ENCODE measurements at places on chromosomes 3 and 15.

GRCh38 chr3:181006541-181006940 lies 17.0 kb upstream of the DNAJC19 start:
- no peak for DNase-seq

DNA sequence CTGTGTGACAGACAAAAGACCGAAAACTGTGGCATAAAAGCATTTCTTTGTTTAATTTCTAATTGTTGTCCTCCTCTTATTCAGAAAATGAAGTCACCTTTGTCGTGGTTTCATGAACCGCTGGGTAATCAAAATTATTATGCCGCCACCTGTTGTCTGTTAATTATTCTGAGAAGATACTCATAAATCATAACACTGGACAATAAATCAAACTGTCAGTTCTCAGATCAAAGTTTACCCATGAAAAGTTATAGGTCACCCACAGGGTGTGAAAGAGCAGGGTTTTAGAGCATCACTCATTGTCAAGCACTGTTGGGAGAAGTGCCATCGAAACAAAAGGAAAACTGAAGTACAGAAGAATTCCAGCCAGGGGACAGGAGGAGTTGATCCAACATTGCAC lies 474.3 kb downstream of the NR2F2 start:
- DNase-seq, result no peak

- no peak for DNase-seq
These were observed 99.7 kb upstream of the ABHD17C start for GRCh38 chr15:80595396-80595795.

DNA sequence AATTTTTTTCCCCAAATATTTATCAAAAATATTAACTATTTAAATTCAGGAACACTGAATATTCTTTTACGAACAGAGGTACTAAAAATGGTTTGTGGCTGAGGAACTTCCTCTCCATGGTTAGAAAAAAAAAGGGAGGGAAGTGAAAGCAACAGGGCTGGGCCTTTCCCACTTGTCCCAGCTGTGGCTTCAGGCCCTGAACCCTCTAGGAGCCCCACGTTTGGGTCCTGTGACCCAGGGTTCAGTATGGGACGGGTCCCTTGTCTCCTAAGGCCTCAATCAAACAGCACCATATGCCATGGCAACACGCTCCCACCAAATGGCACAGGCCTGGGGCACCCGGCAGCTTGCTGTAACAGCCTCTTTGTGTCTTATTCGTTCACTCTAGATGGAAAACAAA lies 32.4 kb downstream of the POC1A start:
- no peak for DNase-seq

DNA sequence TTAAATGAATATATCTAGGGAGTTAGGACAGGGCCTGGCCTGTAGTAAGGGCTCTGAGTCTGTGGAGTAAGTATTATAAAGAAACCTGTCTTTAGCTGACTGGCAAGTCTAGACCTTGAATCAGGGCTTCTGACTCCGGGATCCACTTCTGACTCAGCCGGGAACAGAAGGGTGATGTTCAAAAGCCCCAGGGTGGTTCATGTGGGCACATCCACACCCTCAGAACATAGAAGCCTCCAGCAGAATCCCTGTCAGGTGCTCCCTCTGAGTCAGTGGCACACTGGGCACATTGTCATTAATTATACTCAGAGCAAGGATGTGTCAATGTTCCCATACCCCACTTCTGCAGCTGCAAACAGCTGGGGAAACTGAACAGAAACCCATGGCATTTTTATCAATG lies 26.7 kb upstream of the SNRK start:
- DNase-seq, result no peak

- no peak for DNase-seq
These were observed 56.9 kb upstream of the SLCO2A1 start for GRCh38 chr3:134086616-134087015.

DNA sequence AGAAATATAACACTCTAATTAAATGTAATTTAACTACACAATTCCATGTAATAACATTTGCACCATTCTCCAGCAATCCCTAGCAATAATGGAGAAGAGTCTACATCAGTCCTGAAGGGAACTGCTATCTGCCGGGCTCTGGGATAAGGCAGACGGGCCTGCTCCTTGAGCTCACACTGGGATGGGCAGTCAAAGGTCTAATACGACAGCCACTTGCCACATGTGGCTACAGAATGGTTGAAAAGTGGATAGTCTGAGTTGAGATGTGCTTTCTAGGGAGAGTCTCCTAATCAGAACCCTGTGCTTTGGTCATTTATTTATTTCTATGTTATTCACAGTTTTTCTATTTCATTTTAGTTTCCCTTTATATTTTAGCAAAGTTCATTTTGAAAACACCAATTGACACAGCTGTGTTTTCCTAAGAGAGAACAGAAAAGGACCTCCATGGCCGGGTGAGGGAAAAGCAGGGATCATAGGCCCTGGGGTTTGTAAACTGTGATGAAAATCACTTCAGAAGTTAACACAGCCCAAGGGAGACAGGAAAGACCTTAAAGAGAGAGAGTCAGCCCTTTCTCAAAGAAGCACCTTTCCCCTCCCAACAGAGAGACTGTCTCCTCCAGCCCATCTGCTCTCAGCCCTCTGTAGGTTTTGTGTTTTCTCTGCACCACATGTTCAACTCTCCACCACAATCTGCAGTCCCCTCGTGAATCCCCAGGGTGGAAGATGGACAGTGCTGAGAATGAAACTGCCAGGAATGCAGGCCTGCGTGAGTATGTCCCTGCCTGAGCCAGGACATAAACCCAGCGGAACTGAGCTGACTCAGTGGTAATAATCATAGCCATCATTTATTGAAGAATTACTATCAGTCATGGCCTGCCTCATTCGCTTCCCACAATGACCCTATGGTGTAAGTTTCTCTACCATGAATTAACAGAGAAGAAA lies 11.6 kb downstream of the FSIP1 start:
- no peak for DNase-seq

GRCh38 chr3:32601722-32602121 lies 31.1 kb upstream of the DYNC1LI1 start:
- no peak for DNase-seq

DNA sequence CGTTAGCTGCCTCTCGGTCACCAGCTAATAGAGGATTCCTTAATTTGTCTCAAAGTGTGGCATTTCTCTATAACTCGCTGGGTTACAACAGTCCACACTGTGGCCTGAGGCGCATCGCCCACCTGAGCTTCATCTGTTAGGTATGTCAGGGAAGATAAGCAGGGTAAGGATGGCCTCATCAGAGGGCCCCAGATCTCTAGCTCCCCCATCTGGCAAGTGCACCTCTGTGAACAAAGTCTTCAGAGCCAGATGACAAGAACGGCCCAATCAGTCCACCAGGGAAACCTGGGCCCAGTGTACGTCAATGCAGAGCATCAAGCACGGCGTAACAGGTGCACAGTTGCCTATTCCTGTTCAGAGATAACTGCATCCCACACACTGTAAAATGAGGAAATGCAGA lies 23.2 kb downstream of the FRG2C start:
- DNase-seq, result no peak

DNA sequence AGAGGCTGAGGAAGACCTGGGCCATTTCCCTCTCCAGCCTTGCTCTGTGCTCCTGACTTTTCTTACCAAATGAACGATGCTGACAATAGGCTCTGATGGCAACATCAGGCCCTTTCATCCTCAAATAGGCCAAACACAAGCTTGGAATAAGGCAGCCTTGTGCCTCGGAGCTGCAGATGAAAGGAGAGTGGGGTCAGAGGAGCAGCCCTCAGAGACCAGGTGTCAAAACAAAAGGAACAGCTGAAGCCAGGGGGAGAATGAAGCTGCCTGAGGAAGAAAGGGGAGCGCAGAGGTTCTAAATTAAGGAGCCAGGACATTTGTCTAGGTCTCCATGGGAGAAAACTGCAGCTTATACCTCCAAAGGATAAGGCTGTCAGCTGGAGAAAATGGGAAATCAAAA lies 5.1 kb downstream of the BFSP2 start:
- DNase-seq, result no peak

DNA sequence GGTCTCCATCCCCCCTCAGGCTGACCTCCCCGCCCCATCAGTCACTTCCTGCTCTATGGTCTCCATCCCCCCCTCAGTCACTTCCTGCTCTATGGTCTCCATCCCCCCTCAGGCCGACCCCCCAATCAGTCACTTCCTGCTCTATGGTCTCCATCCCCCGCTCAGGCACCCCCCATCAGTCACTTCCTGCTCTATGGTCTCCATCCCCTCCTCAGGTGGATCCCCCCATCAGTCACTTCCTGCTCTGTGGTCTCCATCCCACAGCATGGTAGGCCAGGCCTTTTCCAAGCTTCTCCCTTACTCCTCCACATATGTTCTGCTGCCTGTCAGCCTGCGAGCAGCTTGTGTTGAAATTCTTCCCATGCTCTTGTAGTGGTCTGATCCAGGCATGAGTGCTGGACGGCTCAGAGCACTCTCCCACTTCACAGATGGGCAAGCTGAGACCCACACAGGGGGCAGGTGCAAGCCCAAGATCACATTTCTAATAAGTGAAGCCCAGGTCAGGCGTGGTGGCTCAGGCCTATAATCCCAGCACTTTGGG lies 36.8 kb downstream of the BDH1 start:
- no peak for DNase-seq
